WTC11 (cell line): ENCODE measurements at places on chromosomes 5 and 9. TPM values are rescaled to one million over a fixed set of nuclear protein-coding genes. Genes with fewer than 3 reads are reported as not detected.

PRLR gene
- total RNA-seq: 1.9 to 3.2 TPM (median 1.9 TPM) in 3 replicates

TUSC1 gene
- 6.0 to 6.4 TPM (median 6.0 TPM) in 3 replicates for total RNA-seq

MEIKIN gene
- total RNA-seq: not detected in 3 replicates

OR1Q1 gene
- total RNA-seq: not detected in 3 replicates

GFPT2 gene
- total RNA-seq: 124 to 138 TPM (median 136 TPM) in 3 replicates

GOLPH3 gene
- 88.7 to 101 TPM (median 95.4 TPM) in 3 replicates for total RNA-seq

FOXD4L6 gene
- not detected in 3 replicates for total RNA-seq

CANX gene
- total RNA-seq: 493 to 611 TPM (median 500 TPM) in 3 replicates

GPR150 gene
- 0.09 to 0.13 TPM (median 0.11 TPM) in 3 replicates for total RNA-seq

EIF4E1B gene
- 0.74 to 1.3 TPM (median 1.1 TPM) in 3 replicates for total RNA-seq

SLC4A9 gene
- total RNA-seq: 0.37 to 0.76 TPM (median 0.50 TPM) in 3 replicates

LHX2 gene
- 0.42 to 0.50 TPM in 2 of 3 replicates, not detected in the other for total RNA-seq

PMPCA gene
- total RNA-seq: 77.0 to 103 TPM (median 79.2 TPM) in 3 replicates

SLC6A19 gene
- total RNA-seq: 0.04 to 0.05 TPM in 2 of 3 replicates, not detected in the other

POLE3 gene
- 39.7 to 43.6 TPM (median 42.4 TPM) in 3 replicates for total RNA-seq

TSLP gene
- total RNA-seq: 0.73 to 1.1 TPM (median 0.87 TPM) in 3 replicates

ORM2 gene
- total RNA-seq: 0.73 to 1.6 TPM (median 1.0 TPM) in 3 replicates

OTULIN gene
- total RNA-seq: 23.0 to 25.0 TPM (median 24.1 TPM) in 3 replicates

DDX4 gene
- 0.23 to 0.32 TPM in 2 of 3 replicates, not detected in the other for total RNA-seq

GLDC gene
- total RNA-seq: 136 to 153 TPM (median 145 TPM) in 3 replicates

MEGF10 gene
- 17.9 to 24.5 TPM (median 20.8 TPM) in 3 replicates for total RNA-seq

SPINK7 gene
- total RNA-seq: not detected in 3 replicates

MCC gene
- total RNA-seq: 15.4 to 23.5 TPM (median 17.2 TPM) in 3 replicates

SPINK4 gene
- not detected in 3 replicates for total RNA-seq

INPP5E gene
- total RNA-seq: 23.6 to 25.5 TPM (median 24.0 TPM) in 3 replicates

ENTREP1 gene
- 18.7 to 22.4 TPM (median 21.1 TPM) in 3 replicates for total RNA-seq

CCDC183 gene
- total RNA-seq: 1.7 to 2.1 TPM (median 2.0 TPM) in 3 replicates

SOX30 gene
- total RNA-seq: 0.41 to 0.55 TPM (median 0.46 TPM) in 3 replicates

ARAP3 gene
- total RNA-seq: 51.2 to 60.4 TPM (median 53.4 TPM) in 3 replicates

TOR4A gene
- 7.3 to 11.8 TPM (median 11.3 TPM) in 3 replicates for total RNA-seq

CCDC192 gene
- 0.52 to 0.69 TPM (median 0.53 TPM) in 3 replicates for total RNA-seq

IFNE gene
- 0.11 to 0.14 TPM in 2 of 3 replicates, not detected in the other for total RNA-seq

OR1J2 gene
- total RNA-seq: not detected in 3 replicates

IFNA13 gene
- total RNA-seq: not detected in 3 replicates

CD180 gene
- not detected in 3 replicates for total RNA-seq
